Brain (organoid and tissue), 16 donors: ENCODE measurements at places on chromosomes 4 and X. TPM values are rescaled to one million over a fixed set of nuclear protein-coding genes. Genes with fewer than 3 reads are reported as not detected.

DNA sequence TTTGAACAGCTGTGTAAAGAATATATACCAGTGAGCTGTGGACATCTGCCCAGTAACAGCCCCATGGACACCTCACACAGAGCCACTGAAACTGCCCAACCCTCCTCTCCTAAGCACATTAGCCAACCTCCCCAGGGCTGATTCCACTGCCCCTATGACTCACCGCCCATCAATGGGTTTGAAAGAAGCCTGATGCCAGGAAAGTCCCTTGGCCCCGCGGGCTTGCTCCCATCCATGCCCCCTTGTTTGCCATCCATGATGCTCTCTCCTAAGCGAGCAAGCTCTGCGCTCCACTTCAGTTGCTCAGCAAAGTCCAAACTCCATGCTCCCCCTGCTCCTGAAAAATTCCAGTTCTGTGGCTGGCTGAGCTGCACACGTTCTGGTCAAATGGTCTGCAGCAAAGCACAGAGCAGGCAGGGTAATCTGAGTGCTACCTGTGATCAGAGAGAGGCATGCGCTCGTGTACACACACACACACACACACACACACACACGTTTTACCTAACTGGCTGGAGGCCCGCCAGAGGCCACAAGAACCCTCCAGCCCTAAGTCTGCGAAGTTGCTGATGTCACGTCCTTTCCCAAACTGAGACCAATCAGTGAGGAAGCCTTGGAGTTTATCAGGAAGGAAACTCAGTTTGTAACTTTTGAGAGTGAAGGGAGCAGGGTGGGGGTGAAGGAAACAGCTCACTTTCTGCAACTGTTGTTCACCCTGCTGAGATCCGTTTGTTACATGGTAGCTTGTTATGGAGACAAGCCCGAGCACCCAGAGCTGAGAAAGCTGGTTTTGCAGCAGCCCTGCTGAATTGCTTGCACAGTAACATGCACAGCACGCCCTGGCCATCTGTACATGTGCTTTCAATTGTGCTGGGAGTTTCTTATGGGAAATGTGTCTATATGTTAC is at the start of gene ASB9:
Gene ASB9 (minus strand): TSS at position 466 of the 904 bp plus-strand sequence. CDS start 209 bp downstream, at position 257.
- peak; percentile 2 for DNase-seq

DNA sequence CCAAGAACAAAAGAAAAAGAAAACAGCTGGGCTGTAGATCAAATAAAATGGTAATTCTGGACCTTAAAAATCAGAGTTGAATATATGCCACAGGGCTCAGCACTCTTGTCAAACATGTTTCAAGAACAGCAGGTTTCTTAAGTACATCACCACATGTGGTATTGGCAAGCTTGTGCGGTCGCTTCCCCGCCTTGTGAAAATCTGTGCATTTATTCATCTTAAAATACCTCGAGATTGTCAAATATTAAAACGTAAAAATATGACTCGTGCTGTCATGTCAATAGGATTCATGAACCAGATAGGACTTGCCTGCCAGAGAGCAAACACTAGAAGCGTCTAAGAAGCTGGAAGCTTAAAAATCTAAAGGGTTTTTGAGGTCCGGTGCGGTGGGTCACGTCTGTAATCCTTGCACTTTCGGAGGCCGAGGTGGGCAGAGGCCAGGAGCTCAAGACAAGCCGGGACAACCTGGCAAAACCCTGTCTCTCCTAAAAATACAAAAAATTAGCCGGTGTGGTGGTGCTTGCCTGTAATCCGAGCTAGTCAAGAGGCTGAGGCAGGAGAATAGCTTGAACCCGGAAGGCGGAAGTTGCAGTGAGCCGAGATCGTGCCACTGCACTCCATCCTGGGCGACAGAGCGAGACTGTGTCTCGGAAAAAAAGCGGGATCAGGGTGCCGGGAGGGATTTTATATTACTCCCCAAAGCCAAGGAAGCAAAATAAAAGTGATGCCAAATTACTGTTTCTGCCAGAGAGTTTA is 40.2 kb upstream of the TMEM154 start:
- peak; percentile 41 for DNase-seq

The SPACA5 gene
- polyA plus RNA-seq: not detected

The BEX2 gene
- polyA plus RNA-seq: 206 TPM
